Epithelial cell of prostate (primary cell): ENCODE measurements at places on chromosomes 2 and 18.

DNA sequence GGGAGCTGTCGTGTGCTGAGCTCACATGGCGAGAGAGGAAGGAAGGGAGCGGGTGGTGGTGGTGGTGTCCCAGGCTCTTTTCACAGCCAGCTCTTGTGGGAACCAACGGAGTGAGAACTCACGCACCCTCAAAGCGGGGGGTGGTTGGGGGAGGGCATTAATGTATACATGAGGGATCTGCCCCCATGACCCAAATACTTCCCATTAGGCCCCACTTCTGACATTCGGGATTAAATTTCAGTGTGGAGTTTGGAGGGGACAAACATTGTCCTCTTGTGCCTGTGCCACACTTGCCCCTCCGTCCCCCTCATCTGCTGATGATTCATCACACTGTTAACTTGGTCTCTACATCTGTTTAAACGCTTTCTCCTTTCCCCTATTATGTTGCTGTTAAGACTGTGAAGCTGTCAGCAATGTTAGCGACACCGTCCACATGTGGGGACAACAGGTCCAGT, 22.5 kb downstream of the INPP4A start:
- DNase-seq: no peak

DNA sequence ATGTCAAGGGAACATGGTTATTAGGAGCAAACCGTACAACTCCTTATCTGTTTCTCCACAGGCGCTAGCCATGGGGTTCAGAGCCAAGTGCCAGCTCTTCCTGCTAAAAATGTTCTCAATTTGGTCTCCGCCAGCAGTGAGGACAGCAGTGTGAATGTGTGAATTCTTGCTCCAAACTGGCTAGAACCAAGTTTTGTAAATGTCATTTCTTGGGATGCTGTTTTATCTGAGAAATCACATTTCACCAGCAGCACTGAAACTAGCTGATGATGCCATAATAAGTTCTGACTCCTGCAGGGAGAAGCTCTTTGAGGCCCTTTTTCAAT, 140.6 kb upstream of the LGALSL start:
- no peak for DNase-seq

DNA sequence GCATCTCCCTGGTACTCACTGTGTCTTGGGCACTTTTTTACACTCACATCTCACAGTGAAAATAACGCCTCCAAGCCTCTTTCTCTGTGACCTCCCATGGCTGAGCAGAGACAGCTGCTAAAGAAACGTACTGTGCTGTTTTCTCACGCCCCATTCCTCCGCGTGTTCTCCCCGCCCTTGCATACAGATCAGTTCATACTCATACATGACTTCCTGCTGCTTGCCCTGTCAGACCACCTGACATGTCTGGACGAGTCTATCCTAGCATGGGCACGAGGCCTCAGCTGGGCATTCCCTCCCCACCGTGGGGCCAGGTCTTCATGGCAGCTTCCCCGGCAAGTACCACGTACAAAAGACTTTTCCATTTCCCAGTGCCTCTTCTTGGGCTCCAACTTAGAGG, 21.2 kb upstream of the IL1A start:
- DNase-seq: peak; percentile 89

DNA sequence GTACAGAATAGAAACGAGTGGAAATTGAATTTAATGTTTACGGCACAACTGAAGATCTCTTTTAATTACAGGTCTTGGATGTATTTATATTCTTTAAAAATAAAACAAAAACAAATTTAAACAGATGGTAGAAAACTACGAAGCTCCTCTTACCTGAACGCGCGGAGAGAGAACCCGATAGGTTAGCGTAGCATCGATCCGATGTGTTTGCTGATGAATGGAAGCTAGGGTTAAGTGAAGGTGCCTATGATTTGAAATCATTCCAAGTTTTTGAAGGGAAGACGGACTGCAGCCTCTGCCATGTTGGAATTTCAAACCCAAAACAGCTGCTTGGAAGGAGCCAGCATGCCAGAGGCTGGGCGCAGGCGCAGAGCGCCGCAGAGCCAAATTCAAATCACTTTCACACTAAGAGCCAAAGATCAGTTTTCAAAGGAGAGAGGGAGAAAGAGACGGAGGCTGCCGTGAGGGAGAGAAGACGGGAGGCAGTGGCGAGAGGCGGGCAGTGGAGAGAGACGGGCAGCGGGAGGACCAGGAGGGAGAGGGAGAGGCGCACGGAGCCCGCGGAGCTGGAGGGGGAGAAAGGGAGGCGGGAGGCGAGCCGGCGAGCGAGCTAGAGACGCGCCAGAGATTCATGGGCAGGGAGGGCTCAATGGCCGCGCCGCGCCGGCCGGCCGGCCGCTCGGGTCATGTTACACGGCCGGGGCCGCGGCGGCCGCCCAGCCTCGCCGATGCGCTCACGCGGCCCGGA, at the start of gene FIGN:
Gene FIGN, minus strand, starts transcription at position 324 of the 748 bp plus-strand sequence. CDS start 1,081 bp downstream, outside the sequence.
- DNase-seq: no peak

DNA sequence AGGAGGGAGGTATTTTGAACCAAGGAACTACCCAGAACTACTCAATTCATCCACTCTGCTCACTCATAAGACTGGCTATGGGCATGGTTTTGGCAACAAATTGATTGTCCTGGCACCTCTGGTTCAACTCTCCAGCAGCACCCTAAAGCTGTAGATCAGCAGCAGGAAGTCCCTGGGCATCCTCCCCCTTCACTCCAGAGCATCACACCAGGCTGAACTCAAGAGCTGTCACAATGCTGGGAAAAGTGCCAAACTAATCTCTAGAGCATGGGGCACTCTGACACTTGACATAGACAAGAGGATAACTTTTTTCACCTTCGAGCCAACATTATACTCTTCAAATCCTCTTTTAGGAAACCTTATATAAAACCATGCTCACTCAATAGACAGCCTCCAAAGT, 154.1 kb upstream of the RBBP8 start:
- no peak for DNase-seq

DNA sequence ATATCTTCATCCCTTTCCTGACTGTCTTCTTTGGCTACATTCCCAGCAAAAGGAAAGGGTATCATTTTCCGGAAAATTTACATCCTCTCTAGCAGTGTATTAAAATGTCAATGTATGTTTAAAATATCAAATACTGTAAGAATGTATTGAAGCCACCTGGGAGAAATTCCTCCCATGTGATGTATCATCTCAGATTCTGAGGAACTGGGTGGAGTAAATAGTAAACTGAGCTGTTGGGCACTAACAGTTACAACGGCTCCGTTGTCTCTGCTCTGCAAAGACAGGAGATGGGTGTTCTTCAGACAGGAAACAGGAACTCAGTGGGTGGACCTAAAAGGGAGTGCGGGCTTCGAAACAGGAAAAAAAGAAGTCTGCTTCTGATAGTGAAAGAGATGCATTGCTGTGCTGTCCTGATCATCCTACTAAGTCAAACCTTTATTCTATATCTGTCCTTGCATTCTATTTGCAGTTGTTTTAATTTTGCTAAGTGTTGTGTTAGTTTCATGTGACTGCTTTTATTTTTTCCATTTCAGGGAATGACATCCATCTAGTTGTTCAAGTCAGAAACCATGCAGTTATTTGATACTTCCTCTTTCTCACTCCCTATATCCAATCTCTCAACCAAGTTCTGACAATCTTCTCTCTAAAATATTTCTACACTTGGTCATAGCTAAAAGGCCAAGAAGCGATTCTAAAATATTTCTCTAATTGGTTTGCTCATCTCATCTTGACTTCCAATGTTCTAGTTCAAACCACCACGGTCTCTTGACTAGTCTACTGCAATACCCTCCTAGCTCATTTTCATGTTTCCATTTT, 19.4 kb downstream of the DOK1 start:
- DNase-seq: no peak

- peak; percentile 44 for DNase-seq
These were observed 146.7 kb downstream of the PARD3B start for GRCh38 chr2:204691911-204692510.

- DNase-seq: no peak
These were observed 607 bp downstream of the LAMA3 start for GRCh38 chr18:23689616-23690504.

DNA sequence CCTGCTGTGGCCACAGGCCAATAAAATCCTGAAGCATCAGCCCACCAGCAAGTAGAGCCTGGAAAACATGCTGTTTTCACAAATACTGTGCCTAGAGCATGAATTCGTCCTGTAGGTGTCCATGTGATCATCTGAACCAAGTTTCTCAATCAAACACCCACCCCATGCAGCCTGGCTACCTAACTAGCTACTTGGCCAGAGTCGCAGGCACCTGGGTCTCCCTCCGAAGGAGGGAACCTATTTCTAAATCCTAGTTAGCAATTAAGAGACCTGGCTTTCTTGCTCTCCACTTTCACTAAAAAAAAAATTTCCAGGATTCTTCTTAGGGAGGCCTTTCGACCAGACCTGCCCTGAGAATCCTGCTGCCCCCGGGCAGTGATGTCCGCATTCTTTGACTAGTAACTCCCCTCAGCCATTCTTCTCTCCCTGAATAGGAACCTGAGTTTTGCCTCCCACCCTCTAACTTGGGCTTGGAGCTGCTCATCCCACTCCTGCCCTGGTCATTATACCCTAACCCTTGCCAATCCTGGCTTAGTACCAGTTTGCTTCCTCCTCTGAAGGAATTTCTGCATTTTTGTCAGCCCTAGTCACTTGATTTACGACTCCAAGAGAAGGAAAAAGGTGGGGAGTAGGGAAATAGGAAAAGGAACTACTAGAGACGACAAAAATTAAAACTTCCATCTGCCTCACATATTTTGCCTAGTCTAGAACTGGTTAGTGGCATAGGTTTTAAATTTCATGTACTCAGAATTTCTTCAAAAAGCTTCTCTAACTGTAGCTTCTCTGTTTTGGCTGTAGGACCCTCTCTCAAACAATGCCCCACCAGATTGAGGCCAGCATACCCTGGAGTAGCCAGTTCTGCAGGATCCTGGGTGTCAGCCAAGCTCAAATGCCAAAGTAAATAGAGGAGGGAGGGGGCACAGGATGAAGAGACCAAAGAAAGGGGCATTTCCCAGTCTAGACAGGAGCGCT, 25.4 kb upstream of the TANK start:
- no peak for DNase-seq

- DNase-seq: no peak
These were observed 50.2 kb downstream of the CDC42EP3 start for GRCh38 chr2:37621199-37621598.

- no peak for DNase-seq
These were observed 212.3 kb downstream of the MGAT5 start for GRCh38 chr2:134466141-134466540.

GRCh38 chr2:42298996-42299754, 61.8 kb downstream of the COX7A2L start:
- DNase-seq: no peak

GRCh38 chr2:109067631-109068125, 61.3 kb upstream of the SH3RF3 start:
- DNase-seq: no peak

DNA sequence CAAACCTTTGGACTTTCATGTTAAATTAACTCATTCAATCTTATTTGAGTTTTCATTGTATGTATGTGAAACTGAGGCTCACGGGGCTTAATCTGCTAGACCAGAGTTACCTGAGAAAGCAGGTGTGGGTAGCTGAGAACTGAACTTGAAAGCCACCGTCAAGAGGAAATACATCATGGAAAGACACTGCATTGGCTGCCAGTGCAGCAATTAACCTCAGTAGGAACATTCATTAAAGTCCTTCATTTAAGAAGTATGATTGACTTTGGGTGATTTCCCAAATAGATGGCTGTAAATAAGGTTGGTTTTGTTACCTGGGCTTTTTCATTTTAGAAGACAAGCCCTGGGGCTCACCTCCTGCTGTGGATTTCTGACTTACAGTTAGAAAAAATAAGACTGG, 36.5 kb upstream of the MGAT5 start:
- no peak for DNase-seq

DNA sequence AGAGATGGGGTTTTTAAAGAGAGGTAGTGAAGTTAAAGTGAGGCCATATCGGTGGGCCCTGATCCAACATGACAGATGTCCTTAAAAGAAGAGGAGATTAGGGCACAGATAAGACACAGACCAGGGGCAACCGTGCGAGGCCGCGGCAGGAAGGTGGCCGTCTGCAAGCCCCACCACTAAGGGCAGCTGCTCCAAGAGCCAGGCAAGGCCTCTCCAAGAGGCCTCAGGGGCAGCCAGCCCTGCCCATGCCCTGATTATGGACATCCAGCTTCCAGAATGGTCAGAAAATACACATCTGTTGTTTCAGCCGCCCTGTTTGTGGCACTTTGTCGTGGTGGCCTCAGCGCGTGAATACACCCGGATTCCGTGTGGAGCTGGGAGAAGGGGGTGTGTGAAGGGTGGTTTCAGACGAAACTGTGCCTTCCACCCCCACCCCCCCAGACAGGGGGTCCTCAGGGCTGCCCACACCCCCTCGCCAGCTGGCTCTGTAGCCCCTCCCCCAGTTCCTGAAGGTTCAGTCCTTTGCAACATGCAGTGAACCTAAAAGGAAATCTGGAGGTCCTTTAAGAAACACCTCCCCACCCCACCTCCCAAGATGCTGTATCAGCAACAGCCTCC, 74.1 kb upstream of the SMAD7 start:
- no peak for DNase-seq

GRCh38 chr18:55497825-55498403, 90.1 kb downstream of the TCF4 start:
- DNase-seq: no peak

- no peak for DNase-seq
These were observed 12.6 kb downstream of the EVA1A start for GRCh38 chr2:75548036-75548573.

DNA sequence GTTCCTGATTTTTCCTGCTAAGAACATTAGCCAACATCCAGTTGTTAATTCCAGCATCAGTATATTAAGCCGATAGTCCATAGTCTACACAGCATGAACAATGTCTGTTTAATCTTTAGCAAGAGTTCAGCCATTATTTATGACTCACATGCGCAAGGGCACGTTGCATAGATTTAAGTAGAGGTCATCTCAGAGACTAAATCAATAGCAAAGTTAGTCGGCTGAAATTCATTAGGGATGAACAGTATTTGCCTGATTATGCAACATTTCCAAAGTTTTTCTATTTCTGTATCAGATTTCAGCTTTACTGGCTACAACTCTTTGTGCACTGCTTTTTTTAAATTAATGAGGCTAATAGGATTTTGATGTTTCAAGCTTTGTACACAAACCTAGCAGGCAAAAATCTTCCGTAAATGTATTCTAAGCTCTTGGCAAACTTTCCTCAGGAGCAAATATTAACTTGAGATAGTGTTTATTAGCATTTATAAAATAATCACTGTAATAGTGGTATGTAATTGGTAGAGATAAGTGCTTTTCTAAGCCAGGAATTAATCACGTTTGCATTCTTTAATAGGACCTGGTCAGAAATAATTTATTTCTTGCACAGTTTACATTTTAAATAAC, 578.7 kb upstream of the ID2 start:
- DNase-seq: no peak

GRCh38 chr2:194545978-194546377, 1111.0 kb upstream of the SLC39A10 start:
- DNase-seq: no peak

DNA sequence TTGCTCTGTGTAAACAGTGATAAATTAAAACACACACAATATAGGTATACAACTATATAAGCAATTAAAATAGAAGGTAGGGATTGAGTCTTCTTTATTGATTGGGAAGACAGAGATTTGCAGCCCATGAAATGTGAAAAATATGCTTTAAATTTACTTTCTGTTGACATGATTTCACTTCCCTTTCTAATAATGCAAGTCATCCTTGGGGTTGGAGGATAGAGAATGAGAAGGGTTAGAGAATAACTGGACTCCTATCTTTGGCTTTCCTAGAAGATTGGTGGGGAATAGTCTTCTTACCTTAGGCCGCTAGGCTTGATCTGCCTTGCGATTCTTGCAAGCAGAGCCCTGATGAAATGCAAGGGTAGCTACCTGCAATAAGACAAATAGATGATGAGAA, 339.8 kb downstream of the NYAP2 start:
- no peak for DNase-seq
